ENCODE measurements at places on chromosomes 6 and 20.

- DNase-seq: no peak
Observed at GRCh38 chr20:1803061-1803931, 91.9 kb upstream of the SIRPA start.

- DNase-seq: no peak
Observed at GRCh38 chr20:2701671-2702081, 9.1 kb downstream of the EBF4 start.

GRCh38 chr20:12019715-12020114 lies 102.0 kb downstream of the BTBD3 start:
- DNase-seq: no peak

DNA sequence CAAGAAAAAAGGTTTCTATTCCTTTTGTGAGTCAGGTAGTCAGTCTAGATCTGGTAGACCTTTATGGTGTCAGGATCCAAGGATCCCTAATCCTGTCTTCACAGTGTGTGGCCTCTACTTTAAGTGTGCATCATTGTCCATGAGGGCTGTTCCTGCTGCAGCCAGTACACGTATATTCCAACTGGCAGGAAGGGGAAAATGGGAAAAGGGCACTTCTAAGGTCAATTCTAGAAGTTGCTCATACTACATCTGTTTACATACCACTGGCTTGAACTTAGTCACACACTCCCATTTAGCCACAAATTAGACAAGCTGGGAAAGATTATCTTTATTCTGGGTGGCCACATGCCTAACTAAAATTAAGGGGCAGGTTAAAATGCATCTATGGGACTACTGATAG lies 9.7 kb upstream of the MMS22L start:
- DNase-seq: no peak

GRCh38 chr20:44650771-44651433 lies 597 bp downstream of the ADA start:
- peak; percentile 52 for DNase-seq

- no peak for DNase-seq
Observed at GRCh38 chr6:37225350-37226169, 32.0 kb upstream of the TBC1D22B start.

DNA sequence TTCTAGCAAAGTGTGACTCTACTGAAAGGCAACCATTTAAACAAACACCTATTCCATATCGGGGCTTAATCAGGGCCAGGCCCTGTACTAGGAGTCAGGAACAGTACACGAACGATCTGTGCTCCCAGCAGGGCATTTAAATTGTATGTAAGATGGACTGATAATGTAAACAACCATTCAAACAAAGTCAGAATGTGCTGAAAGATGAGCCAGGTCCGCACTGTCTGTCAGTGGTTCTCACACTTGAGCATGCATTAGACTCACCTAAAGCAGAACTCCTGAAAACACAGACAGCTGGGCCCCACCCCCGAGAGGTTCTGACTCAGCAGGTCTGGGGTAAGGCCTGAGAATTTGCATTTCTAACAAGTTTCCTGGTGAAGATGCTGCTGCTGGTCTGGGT lies 81.6 kb downstream of the PXDC1 start:
- DNase-seq: no peak

DNA sequence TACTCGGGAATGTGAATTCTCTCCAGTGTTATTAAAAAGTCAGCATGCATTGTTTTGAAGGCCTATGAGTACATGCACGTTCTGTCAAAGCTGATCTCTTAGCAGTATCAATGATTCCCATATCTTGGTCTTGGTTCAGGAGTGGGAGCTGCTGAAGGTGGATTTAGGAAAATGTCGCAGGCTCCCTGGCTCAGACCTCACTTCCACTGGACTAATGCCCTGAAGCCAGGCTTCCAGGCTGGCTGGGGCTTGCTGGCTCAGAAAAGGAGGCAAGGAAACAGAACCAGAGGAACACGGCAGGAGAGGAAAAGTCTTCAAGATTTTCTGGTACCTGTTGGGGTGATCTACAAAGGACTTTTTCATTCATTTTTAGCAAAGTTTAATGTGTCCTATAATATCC lies 81.6 kb downstream of the OLIG3 start:
- no peak for DNase-seq

DNA sequence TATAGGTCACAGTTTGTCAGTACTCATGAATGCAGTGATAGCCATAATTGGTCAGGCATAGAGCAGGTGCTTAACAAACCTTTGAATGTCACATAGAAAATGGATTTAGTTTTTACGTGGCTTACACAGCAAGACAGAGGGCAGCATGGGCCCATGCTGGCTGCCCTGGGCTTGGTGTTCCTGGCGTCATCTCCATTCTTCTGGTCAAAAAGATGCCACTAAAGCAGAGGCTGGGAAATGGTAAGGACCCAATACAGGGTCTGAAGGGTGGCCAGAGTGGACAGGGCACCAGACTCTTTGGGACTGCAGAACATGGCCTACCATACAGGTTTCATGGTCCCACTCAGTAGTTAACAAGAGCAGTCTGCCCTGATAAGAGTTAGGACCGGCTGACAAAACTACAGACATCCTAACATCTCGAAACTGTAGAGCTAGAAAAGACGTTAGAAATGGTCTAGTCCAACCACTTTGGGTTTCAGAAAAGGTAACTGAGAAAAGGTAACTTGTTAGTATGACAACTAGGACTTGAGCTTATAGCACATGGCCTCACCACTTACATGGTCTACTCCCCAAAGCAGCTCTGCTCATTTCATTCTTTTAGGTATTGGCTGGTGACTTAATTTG lies 22.6 kb downstream of the HEBP2 start:
- no peak for DNase-seq

- DNase-seq: no peak
Observed at GRCh38 chr20:19765266-19765665, 7.2 kb downstream of the RIN2 start.

- DNase-seq: no peak
Observed at GRCh38 chr6:16334671-16335070, 96.3 kb downstream of the GMPR start.

- peak; percentile 20 for DNase-seq
Observed at GRCh38 chr20:7980332-7981046, 39.1 kb downstream of the TMX4 start.

DNA sequence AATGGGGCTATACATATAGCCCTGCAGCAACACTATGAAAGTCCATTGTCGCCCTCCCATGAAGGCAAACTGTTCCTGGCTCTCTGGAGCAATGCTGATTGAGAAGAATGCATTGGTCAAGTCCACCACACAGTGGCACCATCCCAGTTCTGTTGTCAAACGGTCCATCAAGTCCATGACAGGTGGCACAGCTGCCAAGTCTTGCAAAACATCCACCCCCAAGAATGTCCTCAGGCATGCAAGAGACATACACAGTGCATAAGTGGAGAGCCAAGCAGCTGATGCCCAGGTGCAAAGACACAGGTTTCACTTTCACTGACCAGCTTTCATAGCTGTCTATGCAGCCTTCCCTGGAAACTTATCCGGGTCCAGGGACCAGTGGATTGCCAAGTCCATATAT lies 17.5 kb downstream of the ZNF391 start:
- no peak for DNase-seq

DNA sequence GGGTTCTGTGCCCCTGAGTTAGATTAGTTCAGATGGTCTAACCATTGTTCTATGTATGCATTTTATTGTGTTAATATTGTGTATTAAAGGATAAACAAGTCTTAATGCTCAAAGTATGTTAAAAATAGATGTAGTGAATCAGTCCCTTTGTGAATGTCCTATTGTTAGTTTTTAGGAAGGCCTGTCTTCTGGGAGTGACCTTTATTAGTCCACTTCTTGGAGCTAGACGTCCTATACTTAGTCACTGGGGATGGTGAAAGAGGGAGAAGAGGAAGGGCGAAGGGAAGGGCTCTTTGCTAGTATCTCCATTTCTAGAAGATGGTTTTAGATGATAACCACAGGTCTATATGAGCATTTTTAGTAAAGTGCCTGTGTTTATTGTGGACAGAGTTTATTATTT lies 12.3 kb upstream of the HMGN4 start:
- DNase-seq: no peak

DNA sequence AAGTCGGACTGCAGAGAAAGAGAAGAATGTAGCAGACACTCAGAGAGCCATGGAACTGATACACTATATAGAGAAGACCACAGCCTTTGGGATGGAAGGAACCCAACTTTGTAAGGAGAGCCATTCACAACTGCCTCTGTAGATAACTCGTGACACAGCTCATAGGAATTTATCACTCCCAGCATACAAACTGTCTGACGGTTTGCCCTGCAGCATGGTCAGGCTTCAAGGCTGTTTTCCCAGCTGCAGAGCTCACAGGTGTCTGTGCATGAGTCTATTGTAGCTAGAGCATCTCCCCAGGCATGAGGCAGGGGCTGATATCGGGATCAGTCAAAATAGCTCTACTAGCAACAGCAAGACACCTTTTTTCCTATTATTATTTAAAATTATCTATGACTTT lies 130.5 kb upstream of the DTNBP1 start:
- DNase-seq: no peak

DNA sequence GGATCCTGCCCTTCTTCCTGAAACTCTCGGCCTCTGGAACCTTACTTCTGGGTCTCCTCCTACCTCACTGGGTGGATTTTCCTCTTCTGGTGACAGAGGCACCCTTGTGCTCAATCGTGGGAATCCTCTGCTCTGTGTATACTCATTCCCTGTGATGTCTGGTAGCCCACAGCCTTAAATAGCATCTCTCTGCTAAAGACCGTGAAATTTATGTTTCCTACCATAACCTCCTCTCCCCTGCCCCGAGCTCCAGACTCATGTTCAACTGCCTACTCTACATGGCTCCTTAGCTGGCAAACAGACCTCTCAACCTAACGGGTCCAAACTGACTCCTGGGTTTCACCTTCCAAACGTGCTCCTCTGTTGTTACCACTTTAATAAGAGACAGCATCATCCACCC lies 9.9 kb downstream of the MMP9 start:
- DNase-seq: no peak

DNA sequence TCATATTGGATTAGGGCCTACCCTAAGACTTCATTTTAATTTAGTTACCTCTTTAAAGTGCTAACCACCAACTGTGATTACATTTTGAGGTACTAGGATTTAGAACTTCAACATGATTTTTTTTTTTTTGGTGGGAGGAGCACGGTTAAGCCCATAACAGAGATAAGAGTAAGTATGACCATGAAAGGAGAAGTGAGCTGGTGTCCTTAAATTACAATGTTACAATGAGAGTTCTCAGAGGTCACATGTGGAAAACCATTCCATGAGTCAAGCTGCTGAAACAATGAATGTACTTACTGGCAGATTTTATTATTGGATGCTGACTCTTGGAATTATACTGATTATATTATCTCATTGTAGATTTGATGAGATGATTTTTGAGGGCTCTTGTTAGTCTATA lies 779.3 kb upstream of the CITED2 start:
- DNase-seq: no peak

DNA sequence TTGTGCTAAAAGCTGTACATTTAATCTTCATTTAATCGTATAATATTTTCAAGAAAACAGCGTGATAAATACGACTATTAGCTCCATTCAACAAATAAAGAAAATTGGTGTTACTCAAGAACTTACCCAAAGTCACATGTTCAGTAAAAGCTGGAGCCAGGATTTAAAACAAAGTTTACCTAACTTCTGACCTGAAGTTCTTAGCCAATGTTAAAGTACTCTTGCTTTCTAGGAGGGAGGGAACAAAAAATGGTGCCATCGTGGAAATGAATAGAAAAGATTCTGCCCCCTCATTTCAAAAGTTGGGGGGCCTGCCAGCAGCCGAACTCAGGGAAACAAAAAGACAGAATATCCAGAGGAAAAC lies 395.8 kb downstream of the CD109 start:
- no peak for DNase-seq

DNA sequence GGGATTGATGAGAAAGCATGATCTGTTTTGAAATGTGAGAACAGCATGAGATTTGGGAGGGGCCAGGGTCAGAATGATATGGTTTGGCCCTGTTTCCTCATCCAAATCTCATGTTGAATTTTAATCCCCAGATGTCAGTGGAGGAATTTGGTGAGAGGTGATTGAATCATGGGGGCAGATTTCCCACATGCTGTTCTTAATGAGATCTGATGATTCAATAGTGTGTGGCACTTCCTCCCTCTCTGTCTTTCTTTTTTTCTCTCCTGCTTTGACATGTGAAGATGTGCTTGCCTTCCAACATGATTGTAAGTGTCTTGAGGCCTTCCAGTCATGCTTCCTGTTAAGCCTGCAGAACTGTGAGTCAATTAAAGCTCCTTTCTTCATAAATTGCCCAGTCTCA lies 1060.3 kb upstream of the CITED2 start:
- DNase-seq: no peak

DNA sequence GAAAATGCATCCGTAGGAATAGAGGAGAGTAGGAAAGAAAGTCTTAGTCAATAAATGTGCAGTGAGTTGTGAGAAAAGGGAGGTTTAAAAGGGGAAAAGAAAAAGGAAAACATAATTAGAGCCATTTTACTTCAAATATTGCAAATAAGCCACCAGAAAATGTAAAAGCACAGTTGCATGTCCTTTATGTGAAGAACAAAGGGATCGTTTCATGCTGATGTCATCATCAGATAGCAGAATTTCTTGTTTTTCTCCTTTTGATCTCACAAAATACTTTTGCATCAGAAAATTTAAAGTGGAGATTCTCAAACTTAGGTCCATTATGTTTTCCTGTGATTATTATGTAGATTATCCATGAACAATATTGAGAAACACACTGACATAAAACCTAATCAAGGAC lies 166.7 kb downstream of the HAO1 start:
- no peak for DNase-seq

DNA sequence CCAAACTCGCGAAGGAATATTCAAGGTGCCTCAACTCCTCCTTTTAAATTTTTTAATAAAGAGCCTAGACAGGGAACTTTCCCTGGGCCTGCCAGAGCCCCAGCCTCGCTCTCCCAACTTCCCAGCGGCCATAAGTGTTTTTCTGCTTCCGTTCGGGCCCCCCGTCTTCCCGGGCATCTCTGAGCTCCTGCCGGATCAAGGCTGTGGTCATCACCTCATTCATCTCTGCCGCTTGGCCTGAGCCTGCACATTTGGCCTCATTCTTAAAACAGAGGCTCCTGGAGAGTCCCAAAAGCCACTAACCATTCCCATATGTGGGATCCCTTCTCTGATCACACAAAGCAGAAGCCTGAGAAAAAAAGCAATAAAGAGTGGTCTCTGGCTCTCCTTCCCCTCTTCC lies 969.1 kb upstream of the DEFB115 start:
- DNase-seq: no peak

- no peak for DNase-seq
Observed at GRCh38 chr6:170137176-170137891, 153.5 kb downstream of the DLL1 start.

DNA sequence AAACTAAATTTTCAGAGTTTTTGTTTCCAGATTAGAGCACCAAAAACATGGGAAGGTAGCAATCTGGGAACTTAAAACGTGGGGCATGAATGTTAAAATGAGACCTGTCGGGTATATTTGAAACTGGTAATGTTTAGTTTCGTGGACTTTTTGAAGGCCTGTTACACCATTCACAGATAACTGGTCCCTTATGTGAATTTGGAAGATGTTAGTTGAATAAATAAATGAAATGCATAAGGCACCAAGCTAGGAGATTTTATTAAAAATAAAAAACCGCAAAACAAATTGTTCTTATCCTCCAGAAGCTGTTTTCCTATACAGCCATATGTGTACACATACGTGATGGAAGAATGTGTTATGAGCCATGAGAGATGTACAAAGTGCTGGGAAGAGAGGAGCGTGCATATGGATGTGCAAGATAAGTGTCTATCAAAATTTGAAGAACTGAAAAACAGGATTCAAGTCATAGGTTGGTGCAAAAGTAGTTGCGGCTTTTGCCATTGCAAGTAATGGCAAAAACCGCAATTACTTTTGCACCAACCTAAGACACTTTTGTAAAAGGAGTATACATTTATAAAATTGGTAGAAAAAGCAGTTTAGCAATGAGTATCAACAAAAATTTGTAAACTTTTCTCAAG lies 700 bp upstream of the MCUR1 start:
- no peak for DNase-seq

Data from CD4-positive, alpha-beta T cell (primary cell).